ENCODE measurements at places on chromosomes 7 and 10.

- DNase-seq: no peak
These were observed 50.1 kb downstream of the COL1A2 start for GRCh38 chr7:94444813-94445212.

DNA sequence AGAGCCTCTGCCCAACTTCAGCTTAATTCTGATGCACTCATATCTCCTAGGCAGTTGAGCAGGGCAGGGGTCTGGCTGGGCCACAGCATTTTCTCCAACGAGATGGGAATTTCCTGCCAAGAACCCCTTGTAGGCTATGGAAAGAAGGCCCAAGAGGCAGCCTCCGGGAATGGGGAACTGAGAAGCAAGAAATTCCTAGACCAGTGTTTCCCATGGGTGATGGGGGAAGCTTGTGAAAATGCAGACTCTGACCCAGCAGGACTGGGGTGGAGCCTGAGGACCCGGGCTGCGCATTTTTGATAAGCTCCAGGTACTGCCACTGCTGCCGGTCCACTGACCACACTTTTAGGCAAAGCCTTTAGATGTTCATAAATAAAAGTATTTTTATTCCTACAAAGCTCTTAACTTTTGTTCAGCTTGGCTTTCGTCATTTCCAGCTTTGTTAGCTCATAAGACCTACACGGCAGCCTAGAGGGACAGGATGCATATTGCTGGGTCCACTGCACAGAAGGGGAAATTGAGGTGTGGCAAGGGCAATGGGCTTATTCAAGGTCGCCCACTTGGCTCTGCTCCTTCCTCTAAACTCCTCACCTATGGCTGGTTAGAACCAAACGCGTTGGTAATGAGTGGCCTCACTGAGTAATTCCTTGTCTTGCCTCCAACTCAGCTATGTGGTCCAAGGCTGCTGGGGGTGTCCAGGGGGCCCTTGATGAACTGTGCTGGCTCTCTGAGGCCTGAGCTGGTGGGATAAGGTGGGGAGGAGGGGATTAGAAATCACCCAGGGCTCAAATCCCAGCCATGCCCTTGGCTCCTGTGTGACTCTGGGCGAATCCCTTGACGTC lies 29.5 kb downstream of the ZCCHC24 start:
- no peak for DNase-seq

- DNase-seq: no peak
These were observed 139.4 kb downstream of the ARID5B start for GRCh38 chr10:62040881-62041280.

DNA sequence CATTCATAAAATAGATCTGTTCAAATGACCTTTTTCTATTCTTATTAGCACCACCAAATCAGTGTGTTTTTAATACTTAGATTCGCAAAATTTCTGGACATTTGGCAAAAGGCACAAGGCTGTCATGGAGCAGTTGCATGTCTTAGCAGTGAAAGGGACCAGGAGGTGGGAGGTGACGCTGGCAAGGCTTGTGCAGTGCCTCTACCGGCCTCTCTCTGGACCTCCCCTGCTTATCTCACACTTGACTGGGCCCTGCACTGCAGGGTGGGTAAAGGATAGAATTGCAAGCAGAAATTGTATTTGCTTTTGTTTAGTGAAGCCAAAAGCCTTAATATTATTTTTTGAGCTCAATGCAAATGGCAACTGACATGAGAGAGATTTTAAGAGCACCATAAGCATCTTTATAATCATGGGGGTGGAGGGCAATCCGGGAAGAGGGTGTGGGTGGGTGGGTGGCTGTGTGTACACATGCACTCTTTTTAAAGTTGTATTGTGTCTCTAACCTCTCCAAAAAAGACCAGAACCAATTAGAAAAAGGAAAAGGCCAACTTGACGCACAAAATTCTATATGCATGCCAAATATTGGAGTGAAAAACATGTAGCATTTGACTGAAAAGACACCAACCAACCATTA lies 106.3 kb downstream of the WNT2 start:
- DNase-seq: no peak

DNA sequence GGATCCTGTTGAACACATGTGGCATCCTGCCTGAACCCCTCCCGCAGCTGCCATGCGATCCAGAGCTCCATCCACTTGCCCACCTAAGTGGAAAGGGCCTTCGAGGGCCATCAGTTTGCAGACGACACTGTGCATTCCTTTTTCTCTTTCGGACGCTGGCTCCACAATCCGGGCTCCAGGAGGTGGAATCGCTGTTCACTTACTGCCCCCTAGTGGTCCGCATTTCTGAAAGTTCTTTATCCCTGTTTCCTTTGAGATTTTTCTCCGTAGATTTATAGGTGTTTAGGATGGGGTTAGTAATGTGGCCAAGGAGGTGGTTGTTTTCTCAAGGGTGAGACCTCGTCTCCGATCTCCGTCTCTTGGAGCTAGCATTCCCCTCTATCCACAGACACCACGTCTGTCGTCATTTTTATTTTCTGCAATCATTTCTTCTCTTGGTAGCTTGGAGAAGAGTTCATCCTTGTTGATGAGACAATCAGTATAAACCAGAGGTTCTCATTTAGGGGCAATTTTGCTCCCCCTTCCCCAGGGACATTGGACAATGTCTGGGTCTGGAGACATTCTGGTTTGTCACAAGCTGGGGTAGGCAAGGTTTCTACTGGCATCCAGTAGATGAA lies 204.6 kb downstream of the ARHGAP21 start:
- DNase-seq: peak; percentile 59

DNA sequence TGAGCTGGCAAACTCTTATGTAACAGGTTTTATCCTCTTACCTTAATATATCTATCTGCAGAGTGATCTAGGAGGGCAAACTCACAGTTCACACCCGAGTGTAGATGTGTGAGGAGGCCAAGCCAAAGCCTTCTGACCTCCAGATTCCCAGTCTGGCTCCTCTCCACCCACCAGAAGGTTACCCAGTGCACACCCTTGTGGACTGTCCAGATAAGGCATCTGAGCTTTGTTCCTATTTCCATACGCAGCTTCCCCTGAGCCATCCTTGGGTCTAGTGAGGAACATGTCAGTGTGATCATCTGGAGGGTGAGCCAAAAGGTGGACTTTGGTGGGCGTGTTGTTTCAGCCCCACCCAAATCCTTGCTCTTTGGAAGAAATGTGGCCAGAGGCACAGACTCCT lies 203.0 kb upstream of the MEOX2 start:
- DNase-seq: no peak

- DNase-seq: no peak
These were observed 100.8 kb downstream of the CTTNBP2 start for GRCh38 chr7:117772421-117772820.

DNA sequence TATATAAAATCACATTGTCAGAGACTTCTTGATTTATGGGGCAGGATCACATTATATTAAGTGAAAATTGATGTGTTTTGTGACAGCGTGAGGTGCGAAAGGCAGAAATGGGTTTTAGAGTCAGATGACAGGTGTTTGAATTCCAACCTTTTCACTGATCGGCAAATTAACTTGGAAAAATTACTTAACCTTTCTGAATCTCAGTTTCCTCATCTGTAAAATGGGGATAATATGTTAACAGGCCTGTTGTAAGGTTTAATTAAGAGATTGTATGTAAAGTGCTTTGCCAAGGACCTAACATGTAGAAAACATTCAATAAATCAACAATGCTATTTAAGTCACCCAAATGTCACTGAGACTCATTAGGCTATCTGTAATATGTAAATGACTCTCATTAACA lies 221.2 kb upstream of the LYZL1 start:
- DNase-seq: no peak

- no peak for DNase-seq
These were observed 59.8 kb downstream of the DNAJC1 start for GRCh38 chr10:21943633-21944265.

GRCh38 chr7:5426226-5426475 lies 2.5 kb upstream of the TNRC18 start:
- DNase-seq: no peak

- no peak for DNase-seq
These were observed 23.0 kb downstream of the TOMM7 start for GRCh38 chr7:22799633-22800032.

DNA sequence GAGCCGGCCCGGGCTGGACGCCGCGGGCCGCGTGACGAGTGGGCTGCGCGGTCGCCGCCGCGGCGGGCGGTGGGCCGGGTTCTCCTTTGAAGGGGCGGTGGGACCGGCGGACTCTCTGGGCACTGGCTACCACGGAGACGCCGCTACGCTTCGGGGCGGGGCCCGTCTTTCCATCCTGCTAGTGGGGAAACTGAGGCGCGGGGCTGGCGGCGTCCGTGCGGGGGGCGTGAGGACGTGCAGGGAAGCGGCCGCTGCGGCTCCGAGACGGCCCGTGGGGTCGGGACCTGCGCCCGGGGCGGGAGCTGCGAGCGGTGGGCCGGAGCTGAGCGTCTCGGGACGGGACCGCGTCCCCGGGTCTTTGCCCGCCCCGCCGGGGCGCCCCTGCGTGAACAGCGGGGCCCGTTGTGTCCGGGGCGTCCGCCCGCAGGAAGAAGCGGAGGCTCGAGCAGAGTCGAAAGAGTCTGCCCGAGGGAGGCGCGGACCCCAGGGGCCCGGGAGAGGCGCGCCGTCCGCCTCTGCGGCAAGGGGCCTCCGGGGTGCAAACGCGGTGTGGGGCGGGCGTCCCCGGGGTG lies 548 bp upstream of the BNIP3 start:
- DNase-seq: no peak

All from stimulated activated effector memory CD8-positive, alpha-beta T cell treated with anti-CD3 and anti-CD28 coated beads, Interleukin-12 subunit alpha, Interleukin-12 subunit beta, amount 100 ng/mL, for 72 hours (primary cell).